ENCODE measurements at places on chromosomes 4 and X.

DNA sequence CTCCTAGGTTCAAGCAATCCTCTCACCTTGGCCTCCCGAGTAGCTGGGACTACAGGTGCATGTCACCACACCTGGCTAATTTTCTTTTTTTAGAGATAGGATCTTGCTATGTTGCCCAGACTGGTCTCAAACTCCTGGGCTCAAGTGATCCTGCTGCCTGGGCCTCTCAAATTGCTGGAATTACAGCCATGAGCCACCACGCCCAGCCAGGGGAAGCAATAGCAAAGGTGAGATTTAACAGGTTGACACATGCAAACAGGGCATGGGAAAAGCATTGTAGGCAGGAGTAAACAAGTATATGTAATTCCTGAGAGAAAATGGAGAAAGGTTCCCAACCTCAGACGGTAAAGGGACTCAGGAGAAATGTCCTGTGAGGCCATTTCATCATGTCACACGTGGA, 33.6 kb upstream of the TBL1X start:
- DNase-seq: no peak

GRCh38 chr4:109440948-109441347, 7.3 kb downstream of the SEC24B start:
- no peak for DNase-seq

GRCh38 chr4:83212041-83212851, 72.4 kb downstream of the COQ2 start:
- peak; percentile 23 for DNase-seq

- no peak for DNase-seq
Observed at GRCh38 chr4:165383591-165384073, 4.8 kb downstream of the CPE start.

DNA sequence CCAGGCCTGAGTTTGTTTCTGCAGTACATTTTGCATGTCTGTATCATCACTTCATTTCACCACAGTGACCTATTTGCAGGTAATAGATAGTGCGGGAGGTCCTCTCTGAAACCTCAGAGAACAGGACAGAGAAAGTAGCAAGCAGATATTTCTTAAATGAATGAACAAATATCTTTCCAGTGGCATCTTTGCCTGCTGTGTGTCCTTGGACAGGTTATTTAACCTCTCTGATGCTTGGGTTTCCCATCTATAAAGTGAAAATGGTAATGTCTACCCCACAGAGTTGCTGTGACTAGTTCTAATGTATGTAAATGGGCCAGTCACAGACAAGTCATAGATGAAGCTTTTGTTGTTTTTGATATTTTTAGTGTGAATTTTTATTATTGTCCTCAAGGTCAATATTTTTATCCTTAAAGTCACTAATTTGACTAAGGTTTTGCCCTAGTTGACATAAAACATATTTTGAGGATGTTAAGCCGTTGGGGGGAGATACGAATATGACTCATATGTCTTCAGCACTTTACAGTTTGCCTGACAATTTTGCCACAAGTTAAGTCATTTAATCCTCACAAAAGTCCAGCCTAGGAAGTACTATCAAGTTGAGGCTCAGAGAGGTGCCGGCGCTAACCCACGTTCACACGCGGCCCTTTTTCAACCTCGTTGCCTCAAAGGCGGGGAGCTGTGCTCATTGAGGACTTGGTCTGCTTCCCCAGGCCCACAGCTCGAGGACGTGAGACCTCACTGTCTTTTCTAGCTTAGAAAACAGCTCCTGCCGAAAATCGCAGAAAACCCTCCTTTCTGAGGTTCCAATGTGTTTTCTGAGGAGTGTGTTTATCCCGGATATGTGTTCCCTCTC, 126.7 kb upstream of the STX18 start:
- DNase-seq: no peak

- DNase-seq: no peak
Observed at GRCh38 chr4:73730292-73730691, 10.1 kb upstream of the CXCL8 start.

DNA sequence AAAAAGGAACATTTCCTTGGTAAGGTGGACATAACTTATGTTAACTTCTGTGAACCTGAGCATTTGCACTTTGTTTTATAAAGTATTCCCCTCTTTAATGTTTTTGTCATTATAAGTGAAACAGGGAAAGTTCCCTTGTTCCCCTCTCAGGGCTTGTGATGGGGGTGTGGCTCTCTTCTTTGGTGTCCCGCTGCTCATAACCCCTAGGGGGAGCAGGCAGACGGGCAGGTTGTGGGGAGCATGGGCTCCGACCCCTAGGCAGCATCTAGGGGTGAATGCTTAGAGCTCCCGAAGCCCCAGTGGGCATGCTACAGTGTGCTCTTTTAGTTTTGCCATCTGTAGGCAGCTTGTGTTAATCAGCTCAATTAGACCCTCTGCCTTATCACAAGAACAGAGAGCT, 200.4 kb downstream of the DACH2 start:
- no peak for DNase-seq

DNA sequence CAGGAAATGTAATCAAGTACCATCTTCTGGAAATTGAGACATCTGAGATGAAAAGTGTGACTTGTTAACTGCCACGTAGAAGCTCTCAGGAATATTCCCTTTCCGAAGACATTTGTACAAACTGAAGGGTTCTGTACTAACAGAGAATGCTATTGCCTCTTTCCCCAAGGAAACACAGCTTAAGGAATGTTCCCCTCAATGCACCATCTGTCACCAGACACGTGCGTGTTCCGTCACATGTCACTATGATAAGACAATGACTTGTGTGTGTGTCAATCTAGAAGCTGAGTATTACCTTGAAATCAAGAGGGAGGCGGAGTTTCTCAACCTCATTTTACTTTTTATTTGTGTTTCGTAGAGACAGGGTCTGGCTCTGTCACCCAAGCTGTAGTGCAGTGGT, 58.1 kb downstream of the DHRSX start:
- DNase-seq: no peak

DNA sequence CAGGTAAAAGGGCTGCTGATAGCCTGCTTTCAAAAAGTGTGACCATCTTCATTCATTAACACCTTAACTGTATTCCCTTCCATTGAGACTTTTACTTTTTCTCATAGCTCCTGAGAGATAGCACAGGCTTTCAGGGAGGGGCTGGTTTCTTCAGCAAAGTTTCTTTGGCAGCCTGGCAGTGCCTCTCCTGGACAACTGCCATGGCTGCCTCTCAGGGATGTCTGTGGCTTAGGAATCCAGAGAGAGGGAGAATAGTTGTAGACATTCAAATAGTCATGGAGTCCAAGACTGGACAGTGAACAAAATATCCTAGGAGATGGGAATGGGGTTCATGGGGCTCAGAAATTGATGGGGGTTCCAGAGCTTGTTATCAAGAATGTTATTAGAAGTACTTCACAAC, 81.1 kb downstream of the FAM47B start:
- no peak for DNase-seq

- no peak for DNase-seq
Observed at GRCh38 chrX:154829926-154830442, 4.5 kb downstream of the SMIM9 start.

DNA sequence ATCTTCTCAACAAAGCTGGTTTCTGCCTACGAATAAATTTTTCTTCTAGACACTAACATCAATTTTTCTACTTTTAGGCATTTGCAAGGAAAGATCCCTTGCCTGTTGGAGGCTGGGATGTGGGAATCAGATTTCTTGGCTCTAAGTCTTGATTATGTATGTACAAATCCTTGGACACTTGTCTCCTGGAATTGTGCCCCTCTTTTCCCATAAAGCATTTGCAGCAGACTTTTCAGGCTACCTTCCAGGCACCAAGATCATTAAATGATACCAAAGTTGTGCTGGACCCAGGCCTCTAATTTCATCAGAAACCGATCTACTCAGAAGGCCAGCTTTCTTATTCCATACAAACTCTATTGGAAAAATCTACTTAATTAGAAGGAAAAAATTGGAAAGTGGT, 339.5 kb upstream of the DIPK2B start:
- DNase-seq: no peak

DNA sequence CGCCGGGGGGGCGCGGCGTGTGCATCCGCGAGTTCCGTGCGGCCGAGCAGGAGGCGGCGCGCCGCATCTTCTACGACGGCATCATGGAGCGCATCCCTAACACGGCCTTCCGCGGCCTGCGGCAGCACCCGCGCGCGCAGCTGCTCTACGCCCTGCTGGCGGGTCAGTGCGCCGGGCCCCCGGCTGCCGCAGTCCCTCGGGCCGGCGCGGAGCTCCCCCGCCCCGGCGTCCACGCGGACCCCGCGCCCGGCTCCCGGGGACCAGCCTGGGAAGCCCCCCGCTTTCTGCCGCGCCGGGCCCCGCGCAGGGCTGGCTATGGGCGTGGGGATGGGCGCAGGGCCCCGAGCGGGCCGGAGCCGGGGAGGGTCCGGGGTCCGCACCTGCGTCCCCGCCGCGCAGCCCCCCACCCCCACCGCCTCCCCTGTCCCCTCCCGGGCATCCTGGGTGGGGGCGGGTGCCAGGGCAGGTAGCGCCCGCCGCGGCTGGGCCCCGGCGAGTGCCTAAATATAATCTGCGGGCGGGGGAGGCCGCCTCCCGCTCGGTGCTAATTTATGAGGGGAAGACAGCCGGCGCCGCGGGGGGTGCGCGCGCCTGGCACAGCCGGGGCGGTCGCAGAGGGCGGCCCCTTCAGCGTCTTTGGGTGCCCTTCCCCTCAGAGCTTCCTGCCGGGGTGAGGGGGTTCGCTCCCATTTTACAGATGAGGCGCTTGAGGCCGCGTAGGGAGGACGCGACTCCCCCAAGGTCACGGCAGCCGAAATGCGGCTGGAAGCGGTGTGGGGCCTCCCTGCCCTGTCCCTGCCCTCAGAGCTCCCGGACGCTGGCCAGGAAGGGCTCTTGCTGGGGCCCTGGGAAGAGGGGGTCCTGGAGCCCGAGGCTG, 837 bp downstream of the NAT8L start:
- no peak for DNase-seq

DNA sequence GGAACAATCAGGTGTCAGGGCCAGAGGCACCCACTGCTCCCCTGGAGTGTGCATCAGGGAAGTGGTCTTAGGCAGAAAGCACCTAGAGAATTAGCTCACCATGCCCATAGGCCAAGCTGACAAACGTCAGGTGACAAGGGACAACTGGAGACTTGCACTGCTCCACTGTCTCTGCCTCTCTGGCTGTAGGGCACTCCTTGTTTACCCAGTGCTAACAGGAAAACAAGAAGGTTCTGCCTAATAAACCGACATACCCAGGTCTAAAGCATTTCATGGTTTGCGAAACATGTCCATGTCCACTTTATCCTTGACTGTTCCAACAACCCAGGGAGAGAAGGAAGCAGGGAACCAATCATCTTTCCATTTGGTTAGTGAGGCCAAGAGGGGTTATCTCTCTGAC, 92.5 kb upstream of the MAMLD1 start:
- no peak for DNase-seq

DNA sequence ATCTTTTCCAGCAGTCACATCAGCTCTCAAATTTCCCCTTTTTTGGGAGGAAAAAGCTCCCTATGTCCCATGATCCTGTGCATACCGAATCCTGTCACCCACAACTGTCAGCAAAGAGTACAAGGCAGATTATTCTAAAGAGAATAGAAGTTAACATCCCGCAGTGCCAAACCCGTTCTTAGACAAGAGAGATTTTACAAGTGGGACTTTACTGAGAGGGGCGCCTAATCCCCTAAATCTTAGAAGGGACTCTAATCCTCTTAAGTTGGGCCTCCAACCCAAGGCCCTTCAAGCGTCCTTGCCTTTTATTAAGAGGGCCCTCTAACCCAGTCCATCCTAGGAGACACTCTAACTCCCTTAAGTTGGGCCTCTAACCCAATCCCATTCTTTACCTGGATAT, 193.9 kb downstream of the CPXCR1 start:
- DNase-seq: no peak

DNA sequence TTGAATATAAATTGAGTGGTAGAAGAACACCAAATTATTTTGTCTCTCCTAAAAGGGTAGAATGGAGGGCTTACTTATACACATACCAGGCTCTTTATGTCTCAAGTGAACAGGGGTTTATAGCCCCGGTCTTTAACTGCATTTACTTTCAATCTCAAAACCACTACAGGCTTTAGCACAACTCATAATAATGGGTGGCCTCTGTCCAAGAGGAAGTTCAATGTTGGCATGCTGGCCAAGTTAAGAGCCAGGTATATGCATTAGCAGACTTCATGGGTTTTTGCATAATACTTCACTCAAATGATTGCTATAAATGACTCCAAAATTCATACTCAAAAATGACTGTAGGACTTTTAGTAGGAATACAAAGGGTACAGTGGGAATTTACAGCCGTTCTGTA, 118.5 kb upstream of the OTUD4 start:
- DNase-seq: no peak

- DNase-seq: no peak
Observed at GRCh38 chrX:3295731-3296130, 50.7 kb downstream of the MXRA5 start.

DNA sequence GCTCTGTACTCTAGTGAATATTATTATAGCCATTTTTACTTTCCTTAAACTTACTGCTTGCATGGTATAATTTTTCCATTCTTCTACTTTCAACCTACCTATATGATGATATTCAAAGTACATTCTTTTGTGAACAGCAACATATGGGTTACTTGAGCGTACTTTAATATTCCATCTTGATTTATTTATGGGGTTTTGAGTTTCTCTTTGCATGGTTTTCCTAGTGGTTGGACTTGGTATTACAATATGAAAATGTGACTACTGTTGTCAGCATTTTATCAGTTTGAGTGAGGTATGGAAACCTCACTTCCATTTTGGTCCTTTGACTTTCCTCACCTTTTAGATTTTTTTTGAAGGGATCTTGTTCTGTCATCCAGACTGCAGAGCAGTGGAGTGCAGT, 35.9 kb downstream of the ADGRG4 start:
- no peak for DNase-seq

- no peak for DNase-seq
Observed at GRCh38 chrX:17039826-17040225, 93.4 kb downstream of the REPS2 start.

DNA sequence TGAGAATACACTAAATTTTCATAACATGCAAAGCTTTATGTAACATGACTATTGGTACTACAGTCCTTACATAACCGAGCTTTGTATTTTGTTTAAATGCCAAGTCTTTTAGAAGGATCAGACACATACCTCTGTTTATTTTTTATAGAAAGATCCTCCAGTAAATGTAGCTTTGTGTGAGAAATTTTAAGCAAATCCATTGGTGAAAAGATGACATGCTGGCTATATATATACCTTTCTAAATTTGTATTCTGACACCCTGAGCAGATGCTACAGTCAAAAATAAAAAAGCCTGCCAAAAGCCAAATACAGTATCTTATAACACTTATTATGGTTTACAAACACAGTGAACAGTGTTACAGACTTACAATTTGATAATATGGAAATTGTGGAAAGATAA, at the start of gene YIPF7:
Gene YIPF7, minus strand, starts transcription at position 201 of the 400 bp plus-strand sequence. CDS start 1,525 bp downstream, outside the sequence.
- DNase-seq: no peak

DNA sequence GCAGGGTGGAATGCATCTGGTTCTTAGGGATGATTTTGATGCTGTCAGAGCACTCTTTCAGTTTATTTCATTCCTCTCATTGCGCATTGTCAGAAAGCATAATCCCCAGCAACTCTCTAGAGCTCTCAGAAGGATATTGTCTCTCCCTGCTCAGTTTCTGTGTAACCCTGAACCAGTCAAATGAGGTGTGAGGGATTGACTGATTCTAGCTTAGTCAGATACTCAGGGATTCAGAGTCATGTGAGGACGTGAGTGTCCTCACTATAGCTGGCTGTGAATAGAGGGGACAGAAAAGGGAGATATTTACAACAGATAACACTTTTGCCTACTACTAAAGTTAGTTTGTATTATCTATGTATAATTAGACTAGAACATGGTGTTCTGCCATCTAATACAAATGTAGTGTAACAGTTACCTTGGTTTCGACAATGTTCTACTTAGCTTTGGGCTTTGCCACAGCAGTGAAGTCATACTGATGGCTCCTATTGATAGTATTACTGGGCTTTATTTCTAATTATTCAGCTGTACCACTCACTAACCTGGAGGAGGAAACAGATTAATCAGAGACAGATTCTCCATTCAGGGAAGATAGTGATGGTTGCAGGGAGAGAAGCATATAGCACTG, 19.5 kb downstream of the AP1AR start:
- DNase-seq: no peak
